ENCODE measurements at places on chromosomes 6 and 20.
A peak's percentile ranks its signal among the peaks of the same experiment; 100 is the strongest.

DNA sequence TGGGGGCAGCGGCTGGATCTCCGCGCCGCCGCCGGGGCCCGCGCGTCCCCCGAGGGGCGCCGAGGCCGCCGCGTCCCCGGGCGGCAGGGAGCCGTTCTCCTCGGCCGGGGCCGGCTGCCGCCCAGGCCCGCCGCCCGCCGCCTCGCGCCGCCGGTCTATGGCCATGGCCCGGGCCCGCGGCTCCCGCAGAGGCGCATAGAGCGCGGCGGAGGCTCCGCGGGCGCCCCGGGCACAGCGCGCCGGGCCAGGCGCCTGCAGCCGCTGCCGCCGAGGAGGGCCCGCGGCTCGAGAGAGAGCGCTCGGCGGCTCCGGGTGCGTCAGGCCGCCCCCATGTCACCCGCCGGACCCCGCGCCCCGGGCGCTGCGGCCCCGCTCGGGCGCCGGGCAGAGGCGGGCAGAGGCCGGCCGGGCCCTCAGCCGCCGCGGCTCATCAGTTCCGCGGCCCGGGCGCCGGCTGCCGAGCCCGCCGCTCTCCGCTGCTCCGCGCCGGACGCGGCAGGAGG lies 404 bp downstream of the SLC22A23 start:
- DNase-seq = peak; percentile 77

GRCh38 chr20:4006640-4007039 lies 8.7 kb downstream of the RNF24 start:
- peak; percentile 45 for DNase-seq

- no peak for DNase-seq
Measured at GRCh38 chr6:161503570-161503969, 229.7 kb upstream of the AGPAT4 start.

DNA sequence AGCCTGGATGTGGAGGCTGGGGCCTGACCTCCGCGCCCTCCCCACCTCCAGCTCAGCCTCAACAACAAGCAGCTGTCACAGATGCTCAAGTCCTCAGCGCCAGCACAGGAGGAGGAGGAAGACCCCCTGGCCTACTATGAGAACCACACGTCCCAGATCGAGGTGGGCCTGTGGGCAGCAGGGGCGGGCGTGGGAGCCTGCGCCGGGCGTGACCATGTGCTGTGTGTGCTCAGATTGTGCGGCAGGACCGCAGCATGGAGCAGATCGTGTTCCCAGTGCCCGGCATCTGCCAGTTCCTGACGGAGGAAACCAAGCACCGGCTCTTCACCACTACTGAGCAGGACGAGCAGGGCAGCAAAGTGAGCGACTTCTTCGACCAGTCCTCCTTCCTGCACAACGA lies 23.5 kb downstream of the UQCC2 start:
- DNase-seq = no peak

DNA sequence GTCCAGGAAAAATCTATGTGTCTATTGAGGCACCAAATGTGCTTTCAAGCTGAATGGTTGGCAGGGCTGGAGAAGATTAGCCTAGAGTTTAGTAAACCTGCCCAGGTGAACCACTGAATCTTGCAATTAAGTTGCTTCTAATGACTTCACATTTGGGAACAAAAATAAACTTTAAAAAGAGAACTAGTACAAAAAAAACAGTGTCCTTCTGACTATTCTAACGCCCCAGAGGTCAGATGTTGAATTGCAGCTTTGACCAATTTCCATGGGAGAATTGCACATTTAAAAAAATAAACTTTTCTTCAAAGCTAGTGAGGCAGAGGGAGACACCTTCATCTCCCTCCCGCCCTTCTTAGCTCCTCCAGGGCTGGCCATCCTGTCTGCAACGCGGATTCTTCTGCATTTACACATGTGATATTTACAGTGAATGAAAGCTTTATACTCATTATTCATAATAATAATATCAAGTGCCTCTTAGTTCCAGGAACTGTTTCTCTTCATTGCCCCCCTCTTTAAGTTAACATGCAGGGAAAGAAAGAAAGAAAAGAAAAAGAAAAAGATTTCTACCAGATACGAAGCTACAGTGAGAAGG lies 270.2 kb downstream of the SMOC2 start:
- no peak for DNase-seq

- DNase-seq = no peak
Measured at GRCh38 chr6:89084954-89085353, 4.4 kb downstream of the PNRC1 start.

DNA sequence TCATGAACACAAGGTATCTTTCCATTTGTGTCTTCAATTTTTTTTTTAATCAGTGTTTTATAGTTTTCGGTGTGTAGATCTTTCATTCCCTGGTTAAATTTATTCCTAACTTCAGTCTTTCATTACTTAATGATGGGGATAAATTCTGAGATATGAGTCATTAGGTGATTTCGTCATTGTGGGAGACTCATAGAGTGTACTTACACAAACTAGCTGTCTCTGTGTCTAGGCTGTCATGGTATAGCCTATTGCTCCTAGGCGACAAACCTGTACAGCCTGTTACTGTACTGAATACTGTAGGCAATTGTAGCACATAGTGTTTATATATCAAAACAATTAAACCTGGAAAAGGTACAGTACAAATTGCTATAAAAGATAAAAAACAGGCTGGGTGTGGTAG lies 42.1 kb downstream of the SMAP1 start:
- DNase-seq = peak; percentile 34

GRCh38 chr6:35663447-35664235 lies 25.1 kb downstream of the FKBP5 start:
- DNase-seq = peak; percentile 69

DNA sequence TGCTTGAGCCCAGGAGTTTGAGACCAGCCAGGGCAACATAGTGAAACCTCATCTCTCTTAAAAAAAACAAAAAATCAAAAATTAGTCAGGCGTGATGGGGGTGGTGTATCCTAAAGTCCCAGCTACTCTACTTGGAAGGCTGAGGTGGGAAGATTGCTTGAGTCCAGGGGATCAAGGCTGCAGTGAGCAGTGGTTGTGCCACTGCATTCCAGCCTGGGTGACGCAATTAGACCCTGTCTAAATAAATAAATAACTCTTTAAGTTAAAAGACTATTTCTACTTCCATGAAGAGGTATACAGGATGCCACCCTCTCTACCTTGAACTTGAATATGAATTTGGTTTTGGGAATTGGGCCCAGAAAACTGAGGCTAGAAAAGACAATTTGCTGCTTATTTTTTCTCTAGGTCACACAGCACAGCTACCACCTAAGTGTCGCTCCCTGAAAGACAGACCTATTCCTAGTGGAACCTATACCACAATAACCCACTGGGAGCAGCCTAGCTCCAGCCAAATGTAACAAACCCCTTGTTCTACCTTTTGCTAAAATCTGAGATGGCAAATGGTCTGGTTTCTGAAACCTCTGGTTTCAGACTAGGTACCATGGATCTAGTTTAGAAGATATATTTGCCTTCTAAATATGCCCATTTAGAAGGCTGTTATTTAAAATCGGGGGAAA lies 35.2 kb downstream of the HMGCLL1 start:
- no peak for DNase-seq

Measured in GM03348 (cell line).